Lung (tissue), 17 donors: ENCODE measurements at places on chromosomes 4 and X.

DNA sequence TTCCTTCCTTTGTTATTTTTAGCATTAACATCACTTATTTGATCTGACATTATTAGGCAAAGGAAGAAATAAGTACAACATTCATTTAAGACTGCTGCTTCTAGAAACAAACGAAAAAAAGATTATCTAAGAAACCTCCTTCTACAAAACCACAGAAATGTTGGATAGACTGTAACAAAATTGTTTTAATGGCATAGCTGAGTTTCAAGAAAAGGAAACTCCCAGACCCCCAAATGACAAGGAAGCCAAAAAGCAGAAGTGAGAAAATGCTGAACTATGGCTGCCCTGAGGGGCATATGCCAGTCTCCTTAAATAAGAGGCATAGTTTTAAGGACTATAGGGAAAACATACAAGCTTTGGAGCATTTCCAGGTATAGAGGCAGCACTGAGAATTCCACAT, 1431.6 kb upstream of the TENM3 start:
- no peak for DNase-seq

GRCh38 chr4:153276971-153277370, 67.5 kb upstream of the MND1 start:
- DNase-seq, result no peak

DNA sequence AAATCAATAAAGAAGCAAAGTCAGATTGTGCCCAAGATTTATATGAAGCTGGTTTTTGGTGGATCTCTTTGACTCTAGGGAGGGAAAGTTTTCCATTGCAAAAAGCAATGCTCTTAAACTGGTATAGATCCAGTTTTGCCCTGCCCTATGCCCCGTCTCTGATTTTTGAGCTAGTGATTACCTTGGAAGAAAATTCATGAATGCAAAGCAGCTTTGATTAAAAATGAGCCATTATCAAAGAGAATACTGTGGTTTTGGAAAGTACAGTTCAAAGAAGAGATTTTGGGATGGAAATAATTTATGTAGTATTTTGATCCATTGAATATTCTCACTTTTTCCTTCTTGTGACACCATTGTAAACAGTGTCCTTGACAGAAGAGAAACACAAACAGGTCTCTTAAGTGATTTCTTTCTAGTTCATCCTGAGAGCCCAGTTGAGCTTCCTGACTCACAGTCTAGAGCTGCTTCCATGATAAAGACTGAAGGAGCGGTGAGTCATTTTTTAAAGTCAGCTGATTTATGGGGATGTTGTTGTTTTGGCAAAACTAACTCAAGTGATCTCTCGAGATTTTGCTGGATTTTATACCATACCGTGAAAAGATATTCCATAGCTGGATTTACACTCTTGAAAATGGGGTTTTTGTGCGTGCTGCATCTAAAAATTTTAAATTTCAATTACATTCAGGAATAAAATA, 76.7 kb downstream of the AFF1 start:
- DNase-seq, result no peak

GRCh38 chr4:42083816-42084215, 68.6 kb downstream of the BEND4 start:
- DNase-seq, result no peak

DNA sequence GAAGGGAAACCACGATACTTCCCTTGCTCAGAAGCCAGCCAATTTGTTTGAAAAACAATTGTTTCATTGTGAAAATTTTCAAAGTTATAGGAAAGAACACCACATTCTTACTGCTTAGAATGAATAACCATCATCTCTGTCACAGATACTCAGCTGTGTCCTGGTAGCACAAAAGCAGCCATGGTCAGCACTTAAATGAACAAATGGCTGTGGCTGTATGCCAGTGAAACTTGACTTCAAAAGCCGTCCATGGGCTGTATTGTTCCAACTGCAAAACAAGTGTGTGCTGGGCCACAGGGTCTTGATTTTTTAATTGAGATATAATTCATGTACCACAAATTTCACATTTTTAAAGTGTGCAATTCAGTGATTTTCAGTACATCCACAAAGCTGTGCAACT, 19.6 kb downstream of the NSDHL start:
- no peak for DNase-seq

GRCh38 chrX:154800478-154801210, 4.6 kb downstream of the MPP1 start:
- DNase-seq, result no peak

- peak; percentile 82 for DNase-seq
Measured at GRCh38 chr4:143380629-143381028, 44.0 kb downstream of the GAB1 start.

- DNase-seq, result no peak
Measured at GRCh38 chrX:18701621-18702361, 5.7 kb upstream of the PPEF1 start.
